ENCODE measurements at places on chromosomes 1 and 21.

DNA sequence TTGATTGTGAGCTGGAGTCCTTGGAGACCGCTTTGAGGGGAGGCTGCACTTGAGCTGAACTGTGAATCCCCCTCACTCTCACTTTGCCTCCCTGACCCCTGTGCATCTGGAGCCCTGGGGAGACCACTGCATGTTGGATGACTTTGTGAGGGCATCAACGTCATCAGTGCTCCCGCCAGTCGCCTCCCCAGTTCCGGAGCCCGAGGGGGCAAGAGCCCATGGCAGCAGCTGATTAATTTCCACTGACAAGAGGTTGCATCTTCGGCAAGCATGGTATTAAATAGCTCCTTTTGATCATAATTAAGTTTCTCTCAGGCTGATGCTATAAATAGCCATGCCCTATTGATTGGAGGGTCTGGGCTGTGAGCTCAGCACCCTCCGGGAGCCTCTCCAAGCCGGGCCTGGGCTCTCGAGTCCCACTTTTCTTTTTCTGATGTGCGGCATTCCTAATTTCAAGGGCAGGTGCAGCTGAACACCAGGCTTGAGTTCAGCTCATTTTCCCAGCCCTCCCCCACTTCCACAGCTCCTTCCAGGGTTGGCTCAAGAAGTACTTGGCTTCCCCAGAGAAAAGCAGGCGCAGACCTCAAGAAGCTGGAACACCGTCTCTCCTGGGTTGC is 33.2 kb downstream of the KCND3 start:
- DNase-seq = no peak

- DNase-seq = no peak
Observed at GRCh38 chr1:172547071-172547470, 14.1 kb downstream of the SUCO start.

DNA sequence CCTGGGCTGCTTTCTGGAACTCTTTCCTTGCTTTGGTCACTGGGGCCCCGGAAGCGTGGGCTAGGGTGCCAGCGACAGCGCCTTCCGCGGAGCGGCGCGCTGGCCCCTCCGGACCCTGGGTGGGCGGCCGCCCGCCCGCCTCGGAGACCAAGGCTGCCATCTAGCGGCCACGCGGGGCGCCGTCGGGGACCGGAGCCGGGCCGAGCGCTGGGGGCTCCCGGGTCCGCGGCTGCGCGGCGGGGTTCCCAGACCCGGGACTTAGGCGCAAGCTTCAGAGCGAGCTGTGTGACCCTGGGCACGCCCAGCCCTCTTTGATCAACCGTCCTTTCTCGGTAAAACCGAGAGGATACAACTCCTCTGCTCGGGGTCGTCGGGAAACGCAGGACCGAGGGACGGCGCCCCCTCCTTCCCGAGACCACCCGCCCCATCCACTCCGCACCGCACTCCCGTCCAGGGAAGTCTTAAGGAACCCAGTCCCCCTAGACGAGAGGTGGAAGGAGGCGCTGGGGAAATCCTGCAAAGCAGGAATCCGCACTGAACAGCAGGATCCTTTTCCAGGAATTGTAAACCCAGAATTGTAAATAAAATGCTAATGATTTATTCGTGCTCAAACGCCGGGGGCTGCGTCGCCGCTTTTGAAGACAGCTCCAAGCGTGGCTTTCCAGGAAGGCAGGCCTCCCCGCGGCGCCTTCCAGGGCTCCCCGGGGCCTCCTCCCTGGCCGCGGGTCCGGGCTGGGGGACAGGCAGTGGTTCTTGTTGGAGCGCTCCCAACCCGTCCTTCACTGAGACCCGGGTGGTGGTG is 41.2 kb downstream of the RRAGC start:
- DNase-seq = peak; percentile 54

GRCh38 chr21:35428001-35428320 is 378.9 kb upstream of the RUNX1 start:
- no peak for DNase-seq

- DNase-seq = no peak
Observed at GRCh38 chr21:32712641-32713040, 15.2 kb downstream of the SYNJ1 start.

- no peak for DNase-seq
Observed at GRCh38 chr1:110285316-110285715, 53.9 kb upstream of the RBM15 start.

GRCh38 chr1:224317383-224318045 is 12.5 kb downstream of the NVL start:
- DNase-seq = no peak

GRCh38 chr1:18200918-18201317 is 93.3 kb downstream of the IGSF21 start:
- DNase-seq = no peak

DNA sequence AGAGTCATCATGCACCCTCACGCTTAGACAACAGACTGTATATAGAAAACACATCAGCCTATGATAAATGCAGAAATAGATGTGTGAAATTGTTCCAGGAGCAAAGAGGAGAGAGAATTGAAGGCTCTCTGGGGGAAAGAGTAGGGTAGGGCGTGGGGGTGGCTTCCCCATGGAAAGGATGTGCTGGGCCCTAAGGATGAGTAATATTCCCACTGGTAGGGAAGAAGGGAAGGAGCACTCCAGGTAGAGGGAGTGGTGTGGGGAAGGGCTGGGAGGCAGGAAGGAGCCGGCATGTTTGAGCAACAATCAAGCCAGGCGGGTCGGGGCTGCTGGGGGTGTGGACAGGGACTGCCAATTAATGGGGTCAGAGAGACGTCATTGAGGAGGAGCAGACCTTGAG is 10.1 kb upstream of the DISP3 start:
- DNase-seq = no peak

Data from activated CD4-positive, alpha-beta T cell treated with anti-CD3 and anti-CD28 coated beads, Interleukin-2, amount 50 U/mL, for 48 hours (primary cell).